ENCODE measurements at places on chromosomes 5 and 9.

DNA sequence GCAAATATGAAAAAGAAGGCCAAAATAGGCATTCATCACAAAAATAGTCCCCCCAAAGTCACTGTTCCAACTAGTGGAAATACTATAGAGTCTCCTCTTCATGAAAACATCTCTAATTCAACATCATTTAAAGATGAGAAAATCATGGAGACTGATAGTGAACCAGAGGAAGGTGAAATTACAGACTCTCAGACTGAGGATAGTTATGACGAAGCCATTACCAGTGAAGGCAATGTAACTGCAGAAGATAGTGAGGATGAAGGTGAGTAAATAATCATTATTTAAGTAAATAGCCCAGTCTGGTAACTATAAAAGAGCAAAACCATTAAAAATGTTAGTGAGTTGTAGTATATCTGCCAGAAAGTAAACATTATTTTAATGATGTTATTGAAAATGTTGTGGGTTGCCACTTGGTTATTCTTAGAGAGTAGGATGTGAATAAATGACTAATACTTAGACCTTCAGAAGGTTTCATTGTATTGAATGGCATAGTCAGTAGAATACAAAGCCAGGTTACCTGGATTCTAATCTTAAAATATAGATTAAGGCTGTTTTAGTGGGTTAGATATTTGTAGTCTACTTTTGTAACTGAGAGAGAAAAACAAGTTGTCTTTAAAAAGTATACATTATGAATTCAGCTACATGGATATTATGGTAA is 16.3 kb downstream of the AGGF1 start:
- DNase-seq, result no peak

GRCh38 chr5:42423285-42424165 is at the start of gene GHR:
Gene GHR (plus strand): TSS chr5:42423439. CDS start chr5:42565875, 142,436 bp downstream.
- peak; percentile 84 for DNase-seq

DNA sequence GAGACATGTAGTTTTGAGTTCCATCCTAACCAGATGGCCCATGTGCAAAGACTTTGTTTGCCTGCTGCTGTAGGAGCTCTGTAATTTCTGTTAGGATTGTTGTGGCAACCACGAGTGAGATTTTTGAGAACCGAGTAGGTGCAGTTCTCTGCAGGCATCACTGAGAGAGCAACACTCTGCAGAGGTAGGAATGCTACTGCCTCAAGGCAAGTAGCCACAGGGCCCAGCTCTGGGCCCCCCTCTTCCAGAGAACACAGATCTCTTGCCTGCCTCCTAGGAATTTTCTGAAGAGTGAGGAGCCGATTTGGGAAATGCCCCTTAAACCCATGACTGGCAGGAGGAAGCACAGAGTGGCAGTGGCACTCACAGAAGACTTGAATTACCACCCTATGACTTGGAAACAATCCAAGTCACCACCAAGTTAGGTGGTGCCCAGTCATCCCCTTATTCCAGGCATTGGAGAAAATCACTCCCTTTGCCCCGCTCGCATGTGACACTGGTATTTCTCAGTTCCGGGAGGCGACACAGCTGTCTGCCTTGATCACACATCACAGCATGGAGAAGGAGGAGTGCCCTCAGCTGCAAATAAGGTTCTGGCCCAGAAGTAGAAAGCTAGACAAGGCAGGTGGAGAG is 52.5 kb upstream of the SLC2A8 start:
- DNase-seq, result no peak

DNA sequence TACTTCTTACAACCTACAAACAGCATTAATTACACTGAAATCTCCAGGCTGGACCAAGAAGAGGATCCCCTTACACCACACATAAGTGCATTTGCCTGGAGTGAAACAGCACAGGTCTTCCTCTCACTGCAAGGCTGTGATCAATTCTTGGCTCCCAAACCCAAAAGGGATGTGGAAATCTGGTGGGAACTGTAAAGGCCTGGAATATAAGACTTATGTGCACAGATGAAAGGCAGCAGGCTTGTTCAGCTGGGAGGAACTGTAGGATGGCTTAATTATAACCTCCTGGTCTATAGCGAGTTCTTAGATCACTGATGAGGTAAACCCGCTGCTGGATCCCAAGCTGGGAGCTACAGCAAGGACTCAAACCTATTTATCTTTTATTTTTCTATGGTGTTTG is 182.9 kb upstream of the TNC start:
- no peak for DNase-seq

- no peak for DNase-seq
Measured at GRCh38 chr5:113122053-113122452, 145.5 kb downstream of the DCP2 start.

GRCh38 chr5:83192947-83193346 is 115.6 kb downstream of the XRCC4 start:
- no peak for DNase-seq

GRCh38 chr9:12133416-12133815 is 559.8 kb upstream of the TYRP1 start:
- DNase-seq, result no peak

DNA sequence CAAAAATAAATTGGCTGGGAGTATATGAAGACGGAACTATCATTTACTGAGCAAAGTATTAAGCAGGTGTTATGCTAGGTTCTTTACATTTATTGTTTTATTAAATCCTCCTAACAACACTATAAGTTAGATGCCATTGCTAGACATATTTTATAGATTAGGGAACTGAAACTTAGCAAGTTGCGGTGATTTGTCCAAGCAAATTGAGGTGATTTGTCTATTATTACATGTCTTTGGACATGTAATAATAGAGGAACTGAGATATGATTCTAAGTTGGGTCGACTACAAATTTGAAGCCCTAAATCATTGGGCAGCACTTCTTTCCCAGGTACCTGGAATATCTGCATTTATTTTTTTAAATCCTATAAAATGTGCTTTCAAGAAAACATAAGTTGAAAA is 429.9 kb downstream of the GABRG2 start:
- DNase-seq, result no peak

DNA sequence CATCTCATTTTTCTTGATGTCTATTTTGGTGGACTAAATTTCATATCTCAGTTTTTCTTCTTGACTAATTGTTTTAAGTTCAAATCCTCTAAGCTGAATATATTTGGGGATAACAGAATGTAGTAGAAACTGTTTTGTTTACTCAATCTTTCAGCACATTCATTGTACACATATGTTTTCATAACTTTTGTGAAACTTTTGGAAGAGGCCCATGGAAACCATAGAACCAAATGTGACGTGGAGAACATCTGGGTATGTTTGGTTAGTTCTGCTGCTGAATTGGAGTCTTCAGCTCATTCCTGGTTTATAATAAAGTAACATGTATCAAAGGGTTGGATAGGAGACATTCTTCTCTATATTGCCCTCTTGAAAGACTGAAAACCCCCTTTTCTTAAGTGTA is 88.4 kb downstream of the CCDC171 start:
- DNase-seq, result no peak
